Occipital lobe (tissue), 3 donors: ENCODE measurements at places on chromosomes 6 and 20. TPM values are rescaled to one million over a fixed set of nuclear protein-coding genes. Genes with fewer than 3 reads are reported as not detected.

DNA sequence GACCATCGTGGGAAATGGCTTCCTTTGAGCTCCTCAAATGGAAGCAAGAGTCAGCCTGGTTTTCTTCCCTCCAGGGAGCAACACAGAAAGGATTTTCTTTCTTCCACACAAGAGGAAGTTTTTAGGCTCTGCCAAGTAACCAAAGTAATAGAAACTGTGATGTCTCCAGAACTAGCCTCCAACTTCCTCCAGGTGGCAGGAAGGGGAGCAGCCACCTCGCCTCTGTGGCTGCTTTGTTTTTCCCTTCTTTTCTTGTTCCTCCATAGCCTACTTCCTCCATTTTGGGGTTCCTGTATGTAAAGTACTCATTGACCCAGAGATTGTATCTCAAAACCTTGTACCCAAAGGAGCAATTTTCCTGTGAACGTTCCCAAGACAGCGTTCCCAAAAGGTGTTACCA is 32.7 kb upstream of the CCR6 start:
- DNase-seq = no peak

- peak; percentile 6 for DNase-seq
Observed at GRCh38 chr6:28980852-28981430, 24.2 kb downstream of the ZNF311 start.

DNA sequence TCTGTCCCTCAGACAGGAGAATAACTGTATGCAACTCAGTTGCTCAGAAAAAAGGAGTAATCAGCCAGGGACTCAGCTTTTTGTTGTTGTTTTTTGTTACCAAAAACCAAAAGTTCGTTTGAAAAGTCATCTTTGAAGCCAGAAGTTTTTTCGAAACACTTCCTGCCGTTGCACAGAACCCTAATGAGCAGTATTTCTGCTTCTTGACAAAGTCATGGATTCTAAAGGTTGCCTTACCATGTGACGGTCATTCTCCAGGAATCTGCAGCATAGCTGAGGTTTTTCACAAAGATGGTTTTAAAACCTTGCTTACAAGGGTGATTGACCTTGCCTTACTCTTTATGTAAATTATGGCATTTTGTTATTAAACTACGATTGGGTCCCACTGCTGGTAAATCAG is 1.9 kb downstream of the RAB32 start:
- no peak for DNase-seq

DNA sequence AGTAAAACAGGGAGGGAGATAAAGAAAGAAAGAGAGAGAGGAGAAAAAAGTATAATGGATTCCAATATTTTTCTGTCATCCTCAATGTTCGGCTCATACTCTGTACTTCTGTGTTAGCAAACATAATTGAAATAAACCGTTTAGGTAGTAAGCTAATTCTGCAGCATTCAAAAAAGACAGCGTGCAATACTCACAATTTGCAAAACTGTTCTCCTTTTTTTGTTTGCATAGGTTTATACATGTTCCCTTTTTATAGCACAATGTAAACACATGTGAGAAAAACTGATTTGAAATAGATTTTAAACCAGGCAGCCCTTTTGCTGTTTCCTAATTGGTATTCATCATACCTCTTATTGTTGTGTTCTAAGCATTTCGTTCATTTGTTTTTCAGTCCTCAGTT is 188.9 kb downstream of the PLCB1 start:
- no peak for DNase-seq

- no peak for DNase-seq
Observed at GRCh38 chr6:134309227-134309626, 8.7 kb downstream of the SGK1 start.

GRCh38 chr20:53463101-53463972 is 130.3 kb downstream of the ZNF217 start:
- DNase-seq = no peak

- no peak for DNase-seq
Observed at GRCh38 chr20:7924692-7925091, 15.6 kb downstream of the HAO1 start.

- no peak for DNase-seq
Observed at GRCh38 chr6:46221222-46221793, 50.5 kb upstream of the ENPP5 start.

DNA sequence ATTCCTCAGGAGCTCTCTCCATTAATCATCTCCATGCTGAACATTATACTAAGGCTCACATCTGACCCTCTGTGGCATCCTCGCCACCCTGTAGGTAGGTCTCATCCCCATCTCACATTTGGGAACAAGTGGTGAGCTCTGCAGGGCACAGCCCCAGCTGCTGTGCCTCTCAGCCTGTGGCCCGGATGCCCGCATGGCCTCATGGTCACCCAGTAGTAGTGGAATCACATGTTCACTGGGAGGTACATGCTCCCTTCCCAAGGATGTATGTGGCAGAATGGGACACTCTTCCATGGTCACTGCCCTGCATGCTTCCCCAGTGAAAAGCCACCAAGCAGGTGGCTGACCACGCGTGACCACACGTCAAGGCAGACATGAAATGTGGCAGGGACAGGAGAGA is 26.3 kb upstream of the APMAP start:
- DNase-seq = no peak

DNA sequence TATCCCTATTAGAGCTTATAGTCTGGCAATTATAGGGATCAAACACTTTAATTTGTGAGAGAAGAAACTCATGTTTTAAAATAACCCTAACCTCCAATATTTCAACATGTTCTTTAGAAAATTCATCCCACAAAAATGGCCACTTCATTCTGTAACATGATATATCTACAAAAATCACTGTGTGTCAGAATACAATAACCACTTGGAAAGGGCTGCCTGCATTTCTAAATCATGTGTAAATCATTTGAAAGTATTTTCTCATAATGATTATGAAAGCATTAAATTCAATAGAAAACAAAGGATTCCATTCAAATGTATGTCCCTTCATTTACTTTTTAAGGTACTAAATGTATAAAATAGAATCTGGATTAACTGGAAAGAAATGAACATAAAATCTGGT is 101.4 kb upstream of the NHSL1 start:
- DNase-seq = no peak

GRCh38 chr6:170110201-170111140 is 180.4 kb downstream of the DLL1 start:
- DNase-seq = no peak

- no peak for DNase-seq
Observed at GRCh38 chr6:4388675-4389074, 253.3 kb upstream of the ECI2 start.

- DNase-seq = no peak
Observed at GRCh38 chr6:100663219-100663863, 198.6 kb upstream of the SIM1 start.

- no peak for DNase-seq
Observed at GRCh38 chr20:11041396-11041795, 367.6 kb upstream of the JAG1 start.

GRCh38 chr6:53044071-53044470 is 21.1 kb upstream of the FBXO9 start:
- DNase-seq = no peak

GRCh38 chr6:167846997-167847606 is 20.4 kb downstream of the AFDN start:
- no peak for DNase-seq

DNA sequence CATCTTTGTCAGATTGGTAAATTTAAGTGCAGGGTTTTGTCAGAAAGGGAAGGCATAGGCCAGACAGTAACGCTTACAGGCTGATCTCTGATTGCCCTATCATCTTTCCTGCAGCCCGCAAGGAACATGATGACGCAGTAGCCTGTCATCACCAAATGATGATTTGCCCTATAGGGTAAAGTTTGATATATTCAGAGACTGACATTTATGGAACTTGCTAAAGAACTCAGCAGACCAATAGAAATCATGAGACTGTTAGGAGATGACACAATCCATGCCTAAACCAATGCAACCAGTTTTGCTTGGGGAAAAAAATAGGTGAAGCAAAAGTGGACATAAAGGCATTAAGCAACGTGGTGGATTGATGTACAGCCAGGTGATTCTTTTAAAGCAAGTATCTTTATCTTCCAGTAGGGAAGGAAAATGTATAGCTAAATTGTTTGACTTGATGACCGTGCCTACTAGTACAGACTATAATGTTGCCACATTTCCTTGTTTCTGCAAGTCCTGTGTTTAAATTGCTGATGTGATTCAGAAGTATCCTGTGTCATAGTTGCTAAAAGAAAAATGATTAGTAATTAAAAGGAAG is 2.4 kb downstream of the NUS1 start:
- DNase-seq = no peak

- no peak for DNase-seq
Observed at GRCh38 chr6:85679445-85680123, 36.9 kb upstream of the SYNCRIP start.

- no peak for DNase-seq
Observed at GRCh38 chr6:11618533-11618932, 81.0 kb downstream of the TMEM170B start.

DNA sequence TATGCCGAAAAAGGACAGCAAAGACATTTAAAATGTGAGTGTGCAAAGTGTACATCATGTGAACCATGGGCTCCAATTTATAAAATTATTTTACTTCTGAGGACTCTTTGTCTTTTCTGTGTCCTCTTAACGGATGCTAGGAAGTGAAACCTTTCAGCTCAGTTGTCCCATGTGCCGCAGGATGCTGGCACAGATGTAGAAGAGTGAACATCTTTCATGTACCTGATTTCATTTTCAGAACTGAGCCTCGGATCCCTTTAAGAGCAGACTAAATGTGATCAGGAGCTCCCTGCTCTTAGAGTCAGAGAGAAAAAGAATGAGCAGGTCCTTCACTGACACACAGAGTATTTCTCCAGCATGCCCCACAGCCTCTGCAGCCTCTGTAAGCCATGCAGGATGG is 27.6 kb upstream of the FUCA2 start:
- DNase-seq = no peak

DNA sequence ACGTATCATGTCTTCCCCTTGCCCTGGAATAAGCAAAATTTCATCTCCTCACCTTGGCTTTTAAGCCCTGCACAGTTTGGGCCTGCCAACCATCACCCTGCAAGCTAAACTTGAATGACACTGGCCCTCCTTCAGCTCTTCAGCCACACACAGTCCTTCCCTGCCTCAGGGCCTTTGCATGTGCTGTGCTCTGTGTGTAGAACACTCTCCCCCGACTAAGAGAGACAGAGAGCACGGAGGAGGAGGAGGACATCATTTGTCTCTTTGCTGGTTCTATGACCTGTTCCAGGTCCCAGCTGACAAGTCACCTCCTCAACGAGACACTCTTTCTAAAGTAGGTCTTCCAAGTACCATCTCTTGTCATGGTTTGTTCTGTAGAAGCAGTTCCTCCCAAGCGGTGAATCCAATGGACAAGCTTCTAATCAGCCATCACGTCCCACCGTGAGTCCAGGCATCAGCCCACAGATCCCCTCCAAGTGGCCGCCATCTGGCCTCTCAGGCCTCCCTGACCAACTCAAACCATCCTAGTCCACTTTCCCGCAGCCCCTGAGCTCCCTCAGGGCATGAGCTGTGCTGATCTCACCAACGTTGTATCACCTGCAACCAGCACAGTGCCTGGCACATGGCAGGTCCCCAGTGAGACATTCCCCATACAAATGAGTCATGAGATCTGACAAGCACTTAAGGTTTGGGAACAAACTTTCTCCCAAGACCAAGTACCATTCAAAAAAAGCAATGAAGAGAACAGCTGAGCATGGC is 30.5 kb downstream of the NFATC2 start:
- no peak for DNase-seq

DNA sequence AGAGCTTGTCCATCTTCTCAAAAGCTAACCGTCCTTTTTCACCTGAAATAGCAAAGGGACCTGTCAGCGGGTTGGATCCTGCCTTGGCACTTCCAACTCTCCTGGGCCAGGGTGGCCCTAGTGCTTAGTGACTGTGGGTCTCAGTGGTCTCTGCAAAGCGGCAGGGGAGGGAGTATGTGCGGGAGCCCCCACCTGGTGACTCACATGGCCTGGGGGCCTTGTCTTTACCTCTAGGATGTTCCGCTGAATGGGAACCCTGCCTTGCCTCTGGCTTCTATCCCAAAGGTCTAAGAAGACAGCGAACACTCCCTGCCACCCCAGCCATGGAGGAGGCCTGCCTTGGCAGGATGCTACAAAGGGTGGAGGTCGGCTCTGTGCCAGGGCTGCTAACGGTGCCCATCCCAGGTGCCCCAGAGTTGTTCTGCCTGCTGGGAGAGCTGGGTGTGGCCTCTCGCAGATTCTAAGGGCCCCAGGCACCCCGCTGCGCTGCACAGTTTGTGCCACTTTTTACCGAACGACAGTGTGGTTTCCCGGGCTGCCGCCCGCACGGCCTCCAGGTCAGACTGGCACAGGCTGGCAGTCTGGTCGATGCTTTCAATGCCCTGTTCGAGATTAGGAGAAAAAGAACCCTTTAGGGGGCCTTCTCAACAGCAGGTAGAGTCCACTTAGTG is 77.2 kb downstream of the PTPN1 start:
- no peak for DNase-seq

DNA sequence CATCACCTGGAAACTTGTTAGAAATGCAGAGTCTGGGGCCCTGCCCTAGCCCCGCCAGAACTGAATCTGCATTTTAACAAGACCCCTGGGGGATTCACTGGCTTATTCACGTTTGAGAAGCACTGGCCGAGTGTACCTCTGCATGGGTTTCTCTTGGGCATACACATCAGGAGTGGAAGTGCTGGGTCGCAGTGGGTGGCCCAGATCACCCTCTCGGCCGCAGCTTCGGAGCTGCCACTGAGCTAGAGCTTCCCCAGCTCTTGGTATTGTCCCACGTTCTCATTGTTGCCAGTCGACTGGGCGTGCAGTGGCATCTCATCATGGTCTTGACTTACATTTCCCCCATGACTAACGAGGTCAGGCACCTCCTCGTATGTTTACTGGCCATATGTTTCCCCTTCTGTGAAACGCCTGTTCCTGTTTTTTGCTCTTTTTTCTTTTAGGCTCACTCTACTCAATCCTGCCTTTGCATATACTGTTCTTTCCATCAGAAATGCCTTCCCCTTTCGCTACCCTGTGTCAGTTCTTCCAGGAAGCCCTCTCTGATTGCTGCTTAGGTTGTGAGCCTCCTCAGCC is 3.0 kb upstream of the DLGAP4 start:
- DNase-seq = no peak

DNA sequence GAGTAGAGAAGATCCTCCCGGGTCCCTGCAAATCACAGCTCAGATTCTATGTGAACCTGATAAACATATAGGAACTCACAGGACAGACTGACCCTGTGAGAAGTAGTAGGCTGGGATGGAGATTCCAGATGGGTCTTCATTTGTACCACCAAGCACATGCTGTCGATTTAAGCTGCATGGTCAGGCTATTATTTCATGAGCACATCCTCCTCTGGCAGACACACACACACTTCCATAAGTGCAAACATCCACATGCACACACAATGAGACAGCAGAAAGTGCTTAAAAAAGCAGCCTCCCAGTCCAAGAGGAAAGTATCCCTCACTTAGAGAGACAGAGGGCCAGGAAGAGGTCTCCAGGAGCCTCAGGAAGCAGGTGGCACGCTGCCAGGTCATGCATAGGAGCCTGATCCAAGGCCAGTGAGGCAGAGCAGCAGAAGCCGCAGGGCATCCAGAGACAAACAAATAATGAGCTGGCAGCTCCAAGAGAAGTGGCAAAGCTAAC is 131.8 kb downstream of the UNC5CL start:
- DNase-seq = no peak

ZSWIM3 gene
- total RNA-seq = 13.9 TPM

BAG2 gene
- 3.7 TPM for total RNA-seq

BANF2 gene
- total RNA-seq = not detected

PPIL4 gene
- total RNA-seq = 38.1 TPM

RAET1E gene
- not detected for total RNA-seq

SLC26A8 gene
- total RNA-seq = 5.3 TPM

GLP1R gene
- not detected for total RNA-seq

PRR18 gene
- total RNA-seq = 0.47 TPM

HAO1 gene
- not detected for total RNA-seq

FOXF2 gene
- 1.2 TPM for total RNA-seq

VGLL2 gene
- total RNA-seq = not detected

ZNF311 gene
- 8.9 TPM for total RNA-seq

IL17F gene
- not detected for total RNA-seq

CLIC5 gene
- 0.47 TPM for total RNA-seq
